ENCODE measurements at places on chromosomes 4 and X.

DNA sequence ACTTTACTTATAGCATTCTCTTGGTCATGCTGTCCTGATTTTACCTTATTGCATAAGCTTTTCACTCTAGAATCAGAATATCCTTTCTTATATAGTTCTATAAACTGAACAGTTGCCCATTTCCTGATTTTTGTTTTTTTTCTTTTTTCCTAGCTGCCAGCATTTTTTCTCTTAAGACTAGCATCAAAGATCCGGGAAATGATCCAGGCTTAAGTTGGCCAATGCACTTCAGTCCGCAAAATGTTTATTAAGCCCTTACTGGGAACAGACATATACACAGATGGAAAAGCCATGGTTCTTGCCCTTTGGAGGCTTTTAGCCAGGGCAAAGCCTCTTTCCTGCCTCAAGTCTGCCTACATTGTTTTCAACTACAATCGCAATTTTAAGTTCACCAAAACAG, 10.1 kb upstream of the BMP2K start:
- no peak for DNase-seq

- DNase-seq, result no peak
Measured at GRCh38 chr4:99104153-99104552, 15.6 kb upstream of the ADH5 start.

DNA sequence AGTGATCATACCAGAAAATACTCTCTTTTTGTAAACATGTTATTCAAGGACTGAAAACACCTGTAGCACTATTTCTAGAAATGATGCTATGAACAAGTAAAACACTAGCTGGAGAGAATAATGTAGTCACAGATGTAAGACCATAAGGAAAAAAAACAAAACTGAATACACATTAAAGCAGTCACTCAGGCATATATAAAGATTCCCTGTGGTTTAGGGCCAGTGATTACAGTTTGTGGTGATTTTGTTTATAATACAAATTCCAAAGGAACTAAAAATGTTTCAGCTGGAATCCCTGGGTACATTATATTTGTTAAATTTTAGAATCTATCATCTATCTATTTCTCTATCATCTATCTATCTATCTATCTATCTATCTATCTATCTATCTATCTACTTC, 777.8 kb upstream of the FRG1 start:
- DNase-seq, result no peak

DNA sequence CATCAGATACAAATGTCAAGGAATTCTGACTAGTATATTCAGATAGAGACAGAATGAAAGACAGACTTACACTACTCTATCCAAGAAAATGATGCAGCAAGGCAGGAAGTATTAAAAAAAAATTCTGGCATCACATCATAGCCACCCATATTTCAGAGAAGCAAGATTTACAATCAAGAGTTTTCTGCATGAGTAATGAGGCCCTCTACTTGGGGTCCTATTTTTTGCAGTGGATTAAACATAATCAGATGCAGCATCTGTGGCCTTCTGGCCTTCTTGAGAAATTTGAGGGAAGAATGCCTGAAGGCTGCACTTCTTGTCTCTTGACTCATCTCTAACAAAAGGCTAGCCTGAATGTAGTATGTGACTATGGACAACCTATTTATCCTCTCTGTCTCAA, 48.2 kb upstream of the SLIT2 start:
- no peak for DNase-seq

GRCh38 chrX:39755143-39756032, 342.4 kb downstream of the BCOR start:
- no peak for DNase-seq

GRCh38 chr4:41989994-41990364, 351 bp upstream of the SLC30A9 start:
- no peak for DNase-seq

DNA sequence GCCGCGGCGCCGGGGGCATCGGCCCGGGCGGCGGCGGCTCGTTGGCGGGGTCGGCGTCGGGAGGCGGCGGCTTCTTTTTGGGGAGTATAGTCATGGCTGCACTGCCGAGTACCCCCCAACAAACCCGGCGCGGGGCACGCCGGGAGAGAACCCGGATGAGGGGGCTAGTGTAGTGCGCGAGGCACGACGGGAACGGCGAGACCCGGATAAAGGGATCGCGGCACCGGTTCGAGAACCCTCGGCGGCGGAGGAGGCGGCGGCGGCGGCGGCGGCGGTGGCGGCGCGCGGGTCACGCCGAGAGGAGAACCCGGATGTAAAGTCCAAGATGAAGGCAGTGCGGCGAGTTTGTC, at the start of gene OTUD5:
OTUD5 (minus strand) TSS at position 131 of the 350 bp plus-strand sequence; CDS start at position 94, 37 bp downstream.
- DNase-seq, result no peak

DNA sequence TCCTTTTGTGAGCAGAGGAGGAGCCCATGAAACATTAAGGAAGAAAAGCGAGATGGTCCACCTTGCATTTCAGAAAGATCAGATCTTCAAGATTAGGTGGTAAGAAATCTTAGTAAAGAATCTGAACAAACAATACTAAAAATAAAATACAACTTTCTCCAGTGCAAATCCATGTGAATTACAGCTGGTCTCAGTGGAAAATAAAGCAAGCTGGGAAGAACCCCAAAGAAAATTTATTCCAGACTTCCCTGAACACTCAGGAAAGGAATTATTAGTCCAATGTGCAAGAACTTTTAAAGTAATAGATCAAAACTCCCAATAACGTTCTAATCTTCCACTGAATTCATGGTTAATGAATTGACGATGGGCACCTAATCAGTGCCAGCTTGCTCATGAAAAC, 37.3 kb upstream of the C1QTNF7 start:
- no peak for DNase-seq

- DNase-seq, result no peak
Measured at GRCh38 chrX:115229337-115230003, 4.4 kb downstream of the LRCH2 start.

Data from CMK (cell line).